Neural progenitor cell (in vitro differentiated cells): ENCODE measurements at places on chromosomes 7 and 10. TPM values are rescaled to one million over a fixed set of nuclear protein-coding genes. Genes with fewer than 3 reads are reported as not detected.

GRCh38 chr7:29090836-29091601 lies 55.3 kb downstream of the CPVL start:
- peak; percentile 15 for DNase-seq

DNA sequence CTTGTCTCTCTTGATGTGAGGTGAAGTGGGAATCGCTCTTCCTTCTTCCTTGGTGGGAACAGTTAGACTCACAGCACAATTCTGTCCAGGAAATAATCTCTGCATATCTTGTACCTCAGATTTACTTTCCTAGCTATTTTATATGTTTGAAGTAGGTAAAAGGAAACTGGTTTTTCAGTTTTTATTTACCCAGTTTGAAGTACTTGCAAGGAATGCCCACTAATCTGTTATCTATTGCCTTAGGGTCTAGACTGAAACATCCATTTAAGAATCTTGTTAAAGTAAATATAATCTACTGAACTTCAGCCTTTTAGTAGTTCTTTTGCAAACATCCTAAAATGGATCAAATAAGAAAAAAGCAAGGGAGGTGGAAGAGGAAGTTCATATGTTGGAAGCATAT lies 229.8 kb downstream of the KCND2 start:
- DNase-seq = no peak

- no peak for DNase-seq
Measured at GRCh38 chr10:43036481-43037428, 40.1 kb upstream of the RET start.

Gene HOXA1
- total RNA-seq = not detected in 2 replicates

Gene TRAPPC14
- total RNA-seq = 4.3 and 13.3 TPM in 2 replicates
